ENCODE measurements at places on chromosomes 11 and 22. TPM values are rescaled to one million over a fixed set of nuclear protein-coding genes. Genes with fewer than 3 reads are reported as not detected.

Gene SMTNL1
- total RNA-seq: not detected

- no peaks in the 10 kb centered on the region for H3K4me1 ChIP-seq
- no peak overlapping the region for H3K27ac ChIP-seq
- no peak overlapping the region for H3K4me3 ChIP-seq
- no peaks in the 10 kb centered on the region for H3K36me3 ChIP-seq
These were observed 56.7 kb downstream of the AMBRA1 start for GRCh38 chr11:46537121-46537520.

DNA sequence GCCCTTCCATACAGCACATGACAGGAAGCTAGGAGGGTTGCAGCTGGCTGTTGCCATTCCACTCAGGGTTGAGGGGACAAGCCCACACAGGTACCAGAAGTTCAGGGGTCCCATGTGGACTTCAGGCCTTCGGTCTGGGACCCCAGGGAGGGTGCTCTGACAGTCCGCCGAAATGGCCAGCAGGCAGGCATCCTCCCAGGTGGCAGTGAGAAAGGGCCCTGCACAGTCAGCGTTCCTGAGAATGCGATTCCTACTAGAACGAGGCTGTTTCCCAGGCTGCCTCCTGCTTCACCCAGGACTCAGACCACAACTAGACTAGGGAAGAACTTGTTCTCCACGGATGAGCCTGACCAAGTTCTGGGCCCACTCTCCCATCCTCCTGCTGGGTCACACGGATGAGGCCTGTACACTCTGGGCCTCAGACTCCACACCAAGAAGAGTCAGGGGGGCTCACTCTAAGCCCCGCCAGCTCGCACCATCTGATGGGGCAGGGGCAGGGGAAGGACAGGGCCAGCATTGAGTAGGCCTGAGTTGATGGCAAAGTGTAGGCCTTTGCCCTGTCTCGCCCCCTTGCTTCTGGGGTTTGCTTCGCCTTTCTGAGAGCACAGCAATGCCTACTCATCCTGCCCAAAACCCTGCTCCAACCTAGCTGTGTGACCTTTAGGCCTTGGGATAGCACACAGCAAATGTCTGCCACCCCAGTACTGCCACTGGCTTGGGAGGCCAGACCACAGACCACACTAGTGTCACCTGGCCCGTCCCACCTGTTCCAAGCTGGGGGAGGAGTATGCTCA lies 14.0 kb downstream of the KCNQ1OT1 start:
- no peaks in the 10 kb centered on the region for H3K27me3 ChIP-seq
- no peaks in the 10 kb centered on the region for H3K4me1 ChIP-seq
- no peak for DNase-seq

- no peaks in the 10 kb centered on the region for H3K36me3 ChIP-seq
- DNase-seq: no peak
- H3K27ac ChIP-seq: no peak overlapping the region
- no peaks in the 10 kb centered on the region for H3K27me3 ChIP-seq
- H3K4me3 ChIP-seq: no peak overlapping the region
- peaks cover 10% of the 10 kb centered on the region for H3K4me1 ChIP-seq
These were observed 104.7 kb upstream of the PITPNB start for GRCh38 chr22:28023774-28024173.

Data from breast epithelium (tissue), 4 donors.